Foreskin keratinocyte (primary cell): ENCODE measurements at places on chromosomes 3 and 15.
A peak's percentile ranks its signal among the peaks of the same experiment; 100 is the strongest.

- no peak for DNase-seq
Observed at GRCh38 chr15:49898097-49898496, 220.9 kb downstream of the ATP8B4 start.

DNA sequence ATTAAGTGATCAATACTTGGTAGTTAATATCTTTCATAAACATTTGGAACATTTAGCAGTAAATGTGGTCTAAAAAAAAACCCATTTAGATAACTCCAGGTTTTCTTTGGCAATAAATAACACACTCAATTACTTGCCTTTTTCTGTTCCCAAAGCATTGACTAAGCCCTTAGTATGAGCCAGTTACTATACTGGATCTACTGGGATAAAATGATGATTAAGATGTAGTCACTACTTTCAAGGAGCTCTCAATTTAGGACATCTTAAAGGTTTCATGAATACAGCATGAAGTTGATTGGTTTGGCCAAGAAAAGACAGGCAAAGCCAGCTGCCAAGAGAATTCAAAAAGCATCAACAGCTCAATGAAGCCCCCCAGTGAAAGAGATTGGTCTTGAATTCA, 250.9 kb downstream of the EPHA3 start:
- no peak for DNase-seq

- DNase-seq: no peak
Observed at GRCh38 chr3:132288357-132288756, 28.9 kb upstream of the ACP3 start.

DNA sequence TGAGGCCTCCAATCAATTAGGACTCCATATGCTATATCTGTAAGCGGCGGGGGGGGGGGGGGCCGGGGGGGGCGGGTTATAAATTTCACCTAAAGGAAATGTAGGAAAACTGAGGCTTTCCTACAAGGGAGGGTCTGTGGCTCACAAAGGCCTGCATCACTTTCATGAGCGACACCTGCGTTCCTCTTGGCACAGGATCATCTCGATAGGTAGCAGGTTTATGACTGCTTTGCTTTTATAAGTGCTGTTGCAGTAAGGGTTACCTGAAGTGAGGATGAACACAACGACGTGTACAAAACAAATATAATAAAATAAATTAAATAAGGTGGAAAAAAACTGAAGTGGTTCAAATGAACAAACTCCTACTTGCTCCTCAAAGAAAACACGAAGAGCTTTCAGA, 194.3 kb downstream of the FOXP1 start:
- no peak for DNase-seq

GRCh38 chr3:122691195-122691594, 10.6 kb downstream of the PARP14 start:
- no peak for DNase-seq

DNA sequence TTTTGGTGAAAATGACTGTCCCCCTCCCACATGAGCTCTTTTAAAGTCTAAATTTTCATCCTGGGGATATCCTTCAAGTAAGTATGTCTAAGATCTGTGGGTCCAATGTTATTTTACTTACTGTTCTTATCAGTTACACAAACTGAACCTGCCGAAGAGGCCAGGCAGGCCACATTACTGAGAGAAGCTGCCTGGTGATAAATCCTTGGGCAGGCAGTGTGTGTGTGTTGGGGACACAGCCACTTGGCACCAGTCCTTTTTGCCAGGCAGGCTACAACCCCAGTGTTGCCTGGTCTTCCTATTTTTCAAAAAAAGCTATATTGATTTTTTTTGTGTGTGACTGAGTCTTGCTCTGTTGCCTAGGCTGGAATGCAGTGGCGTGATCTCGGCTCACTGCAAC, 50.6 kb upstream of the RASA2 start:
- DNase-seq: no peak

- DNase-seq: no peak
Observed at GRCh38 chr3:65500398-65501306, 538.1 kb downstream of the MAGI1 start.

DNA sequence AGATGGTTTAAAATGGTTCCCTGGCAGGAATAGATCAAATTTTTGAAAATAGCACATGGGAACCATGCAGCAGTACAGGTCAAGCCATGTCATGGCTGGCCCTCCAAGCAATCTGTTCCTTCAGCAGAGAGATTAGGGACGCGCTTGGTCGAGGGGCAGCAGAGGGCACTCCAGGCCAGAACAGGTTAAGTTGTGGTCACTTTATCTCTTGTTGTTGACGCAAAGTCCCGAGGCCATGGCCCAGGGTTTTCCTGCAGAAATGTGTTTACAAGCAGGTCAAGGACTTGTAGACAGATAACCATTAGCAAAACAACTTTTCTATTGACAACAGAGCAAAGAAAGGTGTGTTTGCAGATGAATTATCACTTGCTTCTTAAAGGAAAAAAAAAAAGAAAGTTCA, 570.0 kb upstream of the NR2F2 start:
- DNase-seq: no peak

DNA sequence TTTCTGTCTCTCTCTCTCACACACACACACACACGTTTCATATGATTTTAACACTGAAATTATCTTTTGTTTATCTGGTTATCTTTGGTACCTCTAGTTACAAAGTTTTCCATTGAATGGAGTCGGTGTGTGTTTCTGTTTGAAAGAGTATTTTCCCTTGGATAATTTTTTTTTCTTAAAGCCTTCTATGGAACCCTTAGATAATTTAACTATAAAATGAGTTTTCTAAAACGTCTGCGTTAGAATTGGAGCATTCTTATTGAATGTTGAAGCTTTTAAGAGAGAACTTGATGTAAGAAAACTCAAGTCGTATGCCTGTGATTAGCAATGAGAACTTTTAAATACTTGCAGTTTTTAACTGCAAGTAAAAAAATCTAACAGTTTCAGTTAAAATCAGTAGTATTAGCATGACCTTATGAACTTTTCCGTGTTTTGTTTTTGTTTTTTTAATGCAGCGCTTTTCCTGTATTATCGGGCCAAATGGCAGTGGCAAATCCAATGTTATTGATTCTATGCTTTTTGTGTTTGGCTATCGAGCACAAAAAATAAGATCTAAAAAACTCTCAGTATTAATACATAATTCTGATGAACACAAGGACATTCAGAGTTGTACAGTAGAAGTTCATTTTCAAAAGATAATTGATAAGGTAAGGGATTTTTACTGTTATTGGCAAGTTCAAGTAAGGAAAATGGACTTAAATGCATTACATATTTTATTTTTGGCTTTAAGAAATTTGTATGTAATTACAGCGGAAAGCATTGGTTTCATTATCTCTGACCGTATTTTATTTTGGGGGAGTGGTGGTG, 3.0 kb downstream of the SMC4 start:
- DNase-seq: peak; percentile 21

GRCh38 chr15:89368566-89369223, 34.1 kb upstream of the POLG start:
- DNase-seq: no peak

DNA sequence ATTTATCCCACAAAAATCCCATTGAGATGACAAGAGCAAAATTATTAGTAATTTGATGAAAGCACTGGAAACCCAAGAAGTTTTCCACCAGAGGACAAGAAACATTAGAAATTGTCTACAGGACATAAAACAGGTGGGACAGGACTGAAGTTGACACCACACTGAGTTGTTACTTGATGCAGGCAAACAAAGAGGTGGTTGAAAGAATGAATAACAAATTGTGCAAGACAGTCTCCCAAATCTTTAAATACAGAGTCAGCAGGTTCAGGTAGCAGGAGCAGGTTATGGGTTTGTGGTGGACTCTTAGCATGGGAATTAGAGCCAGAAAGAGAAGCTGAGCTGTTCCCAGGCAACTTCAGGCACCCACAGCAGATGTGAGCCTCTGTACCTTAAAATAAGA, 30.3 kb upstream of the ARRDC4 start:
- DNase-seq: no peak

- DNase-seq: no peak
Observed at GRCh38 chr15:85517086-85517485, 136.7 kb downstream of the AKAP13 start.

GRCh38 chr15:62994439-62994838, 48.1 kb upstream of the TPM1 start:
- no peak for DNase-seq

GRCh38 chr15:31925541-31925940, 104.8 kb upstream of the CHRNA7 start:
- DNase-seq: no peak

GRCh38 chr3:152760024-152760563, 74.8 kb upstream of the P2RY1 start:
- DNase-seq: no peak

DNA sequence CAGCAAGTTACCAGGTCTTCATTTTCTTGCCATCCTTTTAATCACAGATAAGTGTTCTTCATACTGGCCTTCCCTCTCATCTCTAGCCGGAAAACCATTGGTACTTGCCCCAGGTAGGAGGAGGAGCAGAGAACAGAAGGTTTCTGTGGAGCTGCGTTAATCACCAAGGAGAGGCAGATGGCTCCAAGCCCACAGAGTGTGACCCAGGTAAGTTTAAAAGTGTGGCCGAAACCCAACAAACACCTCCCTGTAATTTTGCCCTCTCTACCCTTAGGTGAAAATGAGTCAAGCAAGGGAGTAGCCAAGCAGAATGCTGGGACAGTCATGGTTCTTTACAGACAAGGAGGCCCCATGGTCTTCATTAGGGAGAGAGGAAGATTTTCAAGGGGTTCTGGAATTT, 37.3 kb downstream of the NFKBIZ start:
- DNase-seq: peak; percentile 87

DNA sequence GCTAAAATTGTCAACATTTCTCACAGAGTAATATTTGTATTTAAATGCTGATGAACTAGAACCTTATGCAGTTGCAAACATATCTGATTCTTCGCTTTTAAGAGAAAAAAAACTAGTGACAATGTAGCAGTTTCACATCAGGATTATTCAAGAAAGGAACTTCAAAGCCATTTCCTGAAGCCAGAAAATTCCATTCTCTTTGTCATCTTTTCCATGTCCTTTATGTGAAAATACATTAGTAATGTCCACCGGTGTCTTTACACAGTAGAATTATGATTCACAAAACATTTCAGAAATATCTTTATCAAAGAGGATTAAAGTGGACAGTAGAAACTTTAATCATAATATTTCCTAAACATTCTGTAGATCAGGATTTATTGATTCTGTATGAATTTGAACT, 12.7 kb upstream of the LXN start:
- DNase-seq: no peak

- no peak for DNase-seq
Observed at GRCh38 chr3:43285644-43286043, 696 bp upstream of the SNRK start.

DNA sequence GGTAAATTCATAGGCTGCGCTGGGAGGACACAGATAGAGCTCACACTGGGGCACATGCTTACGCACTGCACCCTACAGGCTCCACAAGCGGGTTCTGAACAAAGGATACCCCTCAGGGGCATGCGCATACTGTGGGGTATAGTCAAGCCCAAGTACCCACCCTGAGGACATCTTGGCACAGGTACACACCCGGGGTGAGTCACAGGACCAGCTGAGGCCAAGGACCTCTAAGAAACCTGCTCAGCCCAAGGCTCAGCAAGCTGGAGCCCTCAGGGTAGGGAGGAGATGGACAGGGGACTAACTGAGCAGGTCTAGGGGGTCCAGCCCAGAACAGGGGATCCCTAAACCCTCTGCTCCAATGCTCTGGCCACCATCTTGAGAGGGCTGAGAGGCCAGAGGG, 3.3 kb downstream of the SHISA5 start:
- DNase-seq: no peak

- no peak for DNase-seq
Observed at GRCh38 chr3:9795207-9795606, 2.3 kb downstream of the ARPC4 start.

- DNase-seq: no peak
Observed at GRCh38 chr3:73685061-73685460, 60.3 kb upstream of the PDZRN3 start.

DNA sequence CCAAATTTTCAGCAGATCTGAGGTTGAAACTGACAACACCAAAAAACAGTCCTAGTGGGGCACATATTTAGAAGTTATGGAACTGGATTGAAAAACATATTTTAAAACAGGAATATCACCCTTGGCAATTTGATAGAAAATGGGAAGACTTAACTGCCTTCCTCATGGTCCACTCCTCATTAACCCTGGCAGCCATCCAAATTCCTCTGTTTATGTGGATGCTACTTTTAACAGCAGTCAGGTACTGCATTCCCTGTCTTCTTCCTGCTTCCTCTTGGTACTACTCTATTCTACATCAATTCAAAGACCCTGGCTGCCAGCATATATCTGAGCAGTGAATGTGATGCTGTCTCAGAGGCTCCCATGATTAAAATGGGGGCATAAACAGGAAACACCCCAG, 54.3 kb downstream of the PDE8A start:
- DNase-seq: no peak

DNA sequence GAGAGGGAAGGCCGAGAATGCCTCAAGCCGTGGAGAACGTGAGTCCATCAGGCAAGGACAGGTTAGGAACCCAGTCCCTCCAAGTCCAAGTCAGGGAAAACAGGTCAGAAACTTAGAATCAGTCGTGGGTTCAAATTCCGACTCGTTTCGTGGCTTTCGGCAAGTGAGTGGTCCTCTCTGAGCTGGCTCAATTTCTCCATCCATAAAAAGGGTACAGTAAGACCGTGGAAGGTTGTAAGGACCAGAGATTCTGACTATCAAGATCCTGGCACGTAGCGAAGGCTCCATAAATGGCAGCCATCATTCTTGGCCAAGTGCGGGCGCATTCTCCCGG, 604 bp upstream of the MED12L start:
- no peak for DNase-seq

DNA sequence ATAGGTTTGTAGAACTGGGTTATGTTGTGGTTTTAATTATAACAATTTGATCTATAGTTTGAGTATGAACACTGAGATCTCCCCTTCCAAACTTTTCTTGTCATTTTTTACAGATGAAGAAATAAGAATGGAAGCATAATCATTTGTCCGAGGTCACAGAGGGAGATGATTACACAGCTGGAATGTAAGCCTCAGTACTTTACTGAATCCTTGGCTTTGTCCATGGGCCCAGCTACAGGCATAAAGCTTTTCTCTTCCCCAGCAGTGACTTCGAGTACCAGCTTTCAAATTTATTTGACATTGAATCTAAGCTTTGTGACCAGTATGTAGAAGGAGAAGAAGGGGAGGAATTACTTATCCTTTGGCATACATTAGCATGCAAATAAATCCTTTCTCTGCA, 80.9 kb upstream of the DCBLD2 start:
- DNase-seq: no peak

GRCh38 chr3:115403786-115404185, 219.5 kb upstream of the GAP43 start:
- DNase-seq: no peak

- DNase-seq: no peak
Observed at GRCh38 chr3:12513694-12514446, 29.6 kb downstream of the TSEN2 start.

GRCh38 chr3:79586232-79586631, 181.6 kb downstream of the ROBO1 start:
- no peak for DNase-seq

- DNase-seq: no peak
Observed at GRCh38 chr15:33114374-33114717, 80.2 kb downstream of the FMN1 start.

DNA sequence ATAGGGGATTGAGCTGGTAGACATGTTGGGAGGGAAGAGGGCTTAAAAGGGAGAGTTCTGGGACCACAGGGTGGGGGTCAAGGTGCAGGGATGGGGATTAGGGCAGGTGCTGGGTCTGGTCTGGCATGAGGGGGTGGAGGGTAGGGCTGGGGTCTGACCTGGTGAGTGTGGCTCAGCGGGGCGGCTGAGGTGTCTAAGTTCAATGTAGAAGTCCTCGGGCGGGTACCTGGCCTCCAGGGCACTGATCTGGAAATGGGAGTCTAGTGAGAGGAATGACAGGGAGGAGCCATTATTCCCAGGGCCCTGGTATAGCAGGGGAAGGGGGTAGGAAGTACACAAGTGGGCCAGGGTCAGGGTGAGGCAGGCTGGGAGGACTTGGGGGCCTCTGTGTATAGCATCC, 39.6 kb downstream of the RAB11A start:
- no peak for DNase-seq
